ENCODE measurements at places on chromosomes 1 and 21. TPM values are rescaled to one million over a fixed set of nuclear protein-coding genes. Genes with fewer than 3 reads are reported as not detected.

The LCE1F gene
- not detected for total RNA-seq

GRCh38 chr21:44938772-44939531, 877 bp upstream of the SLX9 start:
- no peak for DNase-seq

The S100A7 gene
- not detected for total RNA-seq

The GJB5 gene
- not detected for total RNA-seq

DNA sequence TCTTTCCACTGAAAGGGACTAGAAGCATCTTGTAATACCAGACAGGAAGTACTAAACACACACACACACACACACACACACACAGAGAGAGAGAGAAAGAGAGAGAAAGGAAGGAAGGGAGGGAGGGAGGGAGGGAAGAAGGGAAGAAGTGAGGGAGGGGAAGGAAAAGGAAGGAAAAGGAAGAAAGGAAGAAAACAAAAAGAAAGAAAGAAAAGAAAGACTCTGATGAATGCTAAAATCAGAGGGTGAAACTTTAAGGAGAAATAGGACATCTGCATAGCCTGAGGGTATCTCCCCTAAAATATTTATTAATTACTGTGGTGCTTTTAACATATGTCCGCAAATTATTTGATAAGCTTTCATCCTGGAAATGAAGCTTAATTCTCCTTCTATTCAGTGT, 10.6 kb downstream of the TRIT1 start:
- DNase-seq = no peak

DNA sequence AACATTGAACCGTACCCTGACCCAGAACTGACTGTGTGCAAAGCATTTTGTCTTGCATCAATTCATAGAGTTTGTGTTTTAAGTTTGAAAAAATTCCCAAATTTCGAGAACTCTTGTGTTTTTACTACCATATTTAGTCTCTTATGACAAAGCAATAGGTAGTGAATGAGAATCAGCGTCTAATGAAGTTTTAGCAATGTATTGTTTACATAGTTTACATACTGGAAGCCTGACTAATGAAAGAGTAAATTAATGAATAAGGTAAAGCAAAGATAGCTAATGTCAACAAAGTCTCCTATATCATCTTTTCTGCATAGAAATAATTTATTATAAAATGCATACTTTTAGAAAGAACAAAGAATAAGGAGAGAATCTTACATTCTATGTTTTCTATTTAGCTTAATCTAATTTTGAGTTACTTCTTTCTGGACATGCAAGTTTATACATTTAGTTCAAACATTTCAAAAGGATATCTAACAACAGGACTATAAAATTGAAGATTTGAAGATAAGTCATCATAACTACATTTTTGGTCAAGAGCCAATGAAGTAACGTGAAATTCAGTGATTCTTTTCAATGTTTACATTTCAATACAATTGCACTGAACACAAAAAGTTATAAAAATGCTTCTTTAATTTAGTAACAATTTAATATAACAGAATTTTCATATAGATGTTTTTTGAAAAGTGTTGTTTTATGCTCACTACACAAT, 1943.7 kb downstream of the NCAM2 start:
- DNase-seq = no peak

The RNF186 gene
- total RNA-seq = not detected

- no peak for DNase-seq
Measured at GRCh38 chr1:12387641-12388040, 157.8 kb downstream of the VPS13D start.

GRCh38 chr1:163770265-163770664, 448.5 kb downstream of the NUF2 start:
- no peak for DNase-seq

The BRDT gene
- not detected for total RNA-seq

The RPS6KA1 gene
- 3.2 TPM for total RNA-seq

DNA sequence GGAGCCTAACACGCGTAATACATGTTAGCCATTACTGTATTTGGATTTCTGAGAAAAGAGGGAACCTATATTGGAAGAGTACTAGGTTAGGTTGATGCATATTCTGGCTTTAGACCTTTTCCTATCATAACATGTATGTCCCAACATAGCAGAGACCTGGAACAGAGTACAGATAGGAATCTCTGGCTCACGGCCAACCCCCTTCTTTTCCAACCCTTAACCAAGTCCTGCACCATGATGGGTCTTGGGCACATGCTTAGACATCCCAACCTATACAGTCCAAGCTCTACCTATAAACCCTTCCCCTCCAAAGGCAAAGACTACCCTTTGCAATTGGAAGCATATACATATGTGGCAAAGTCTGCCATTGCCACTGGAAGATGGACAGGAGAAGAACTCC, 227.9 kb downstream of the TM2D1 start:
- no peak for DNase-seq

The SPRR1B gene
- not detected for total RNA-seq

DNA sequence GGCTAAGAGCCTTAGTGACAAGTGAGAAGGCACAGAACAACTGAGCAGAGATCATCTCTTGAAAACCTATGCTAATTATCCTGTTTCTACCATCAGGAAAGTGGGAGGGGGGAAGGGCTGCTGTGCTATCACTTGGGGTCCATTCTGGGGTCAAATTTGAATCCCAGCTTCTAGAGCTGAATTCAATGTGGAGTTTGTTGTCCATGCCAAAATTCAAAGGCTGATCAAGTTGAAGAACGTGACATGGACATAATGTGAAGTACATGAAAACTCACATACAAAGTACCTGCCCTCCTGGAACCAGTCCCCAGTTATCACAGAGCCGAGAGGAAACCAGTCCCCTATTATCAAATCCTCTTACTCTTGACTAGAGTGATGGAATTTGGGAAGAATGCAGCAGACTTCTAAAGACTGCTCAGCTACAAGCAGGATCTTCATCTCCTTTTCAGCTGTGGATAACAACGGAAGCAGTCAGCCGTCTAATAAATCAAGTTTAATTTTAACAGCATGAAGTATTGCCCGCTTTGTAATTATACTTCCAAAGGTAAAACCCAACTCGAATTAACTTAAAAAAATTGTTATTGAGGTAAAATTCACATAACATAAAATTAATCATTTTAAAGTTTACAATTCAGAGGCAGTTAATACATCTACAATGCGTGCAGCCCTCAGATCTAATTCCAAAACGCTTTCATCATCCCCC, 78.3 kb downstream of the SLC45A1 start:
- DNase-seq = no peak

The SYNC gene
- 12.6 TPM for total RNA-seq

DNA sequence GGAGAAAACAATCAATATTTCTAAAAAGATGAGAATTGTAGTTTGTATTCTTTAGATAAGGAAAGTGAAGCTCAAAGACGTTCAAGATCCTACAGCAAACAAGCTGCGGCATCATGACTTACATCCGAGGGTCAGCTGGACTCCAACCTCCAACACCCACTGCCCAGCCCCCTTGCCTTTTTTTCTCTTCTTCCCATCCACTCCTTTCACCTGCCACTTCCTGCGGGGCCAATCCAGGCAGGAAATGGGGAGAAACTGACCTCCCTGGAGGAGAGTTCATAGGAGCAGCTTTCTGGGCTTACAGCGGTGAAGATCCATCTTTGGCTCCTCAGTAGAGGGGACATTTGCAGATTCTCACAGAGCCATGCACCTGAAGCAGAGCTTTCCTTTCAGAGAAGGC, 361.5 kb downstream of the PTPRU start:
- DNase-seq = no peak

- no peak for DNase-seq
Measured at GRCh38 chr1:209777587-209777986, 6.8 kb downstream of the C1orf74 start.

DNA sequence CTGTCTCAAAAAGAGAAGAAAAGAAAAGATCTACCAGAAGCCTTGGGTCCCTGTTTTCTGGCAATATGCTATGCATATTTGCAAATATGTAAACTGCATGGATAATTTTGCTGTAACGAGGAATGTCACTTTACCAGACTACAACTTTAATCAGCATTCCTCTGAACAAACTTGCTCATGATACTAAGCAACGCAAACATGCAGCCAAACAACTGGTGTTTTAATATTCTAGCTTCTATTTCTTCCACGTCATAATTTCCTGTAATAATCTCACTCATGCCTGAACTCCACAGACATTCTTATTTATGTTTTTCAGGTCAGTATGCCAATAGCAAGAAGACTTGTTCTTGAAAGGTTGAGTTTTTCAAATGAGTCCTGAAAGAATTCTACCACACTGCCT, 114.1 kb downstream of the SIM2 start:
- DNase-seq = no peak

The NEGR1 gene
- total RNA-seq = 3.9 TPM

- DNase-seq = no peak
Measured at GRCh38 chr21:27565364-27565763, 598.5 kb upstream of the ADAMTS5 start.

DNA sequence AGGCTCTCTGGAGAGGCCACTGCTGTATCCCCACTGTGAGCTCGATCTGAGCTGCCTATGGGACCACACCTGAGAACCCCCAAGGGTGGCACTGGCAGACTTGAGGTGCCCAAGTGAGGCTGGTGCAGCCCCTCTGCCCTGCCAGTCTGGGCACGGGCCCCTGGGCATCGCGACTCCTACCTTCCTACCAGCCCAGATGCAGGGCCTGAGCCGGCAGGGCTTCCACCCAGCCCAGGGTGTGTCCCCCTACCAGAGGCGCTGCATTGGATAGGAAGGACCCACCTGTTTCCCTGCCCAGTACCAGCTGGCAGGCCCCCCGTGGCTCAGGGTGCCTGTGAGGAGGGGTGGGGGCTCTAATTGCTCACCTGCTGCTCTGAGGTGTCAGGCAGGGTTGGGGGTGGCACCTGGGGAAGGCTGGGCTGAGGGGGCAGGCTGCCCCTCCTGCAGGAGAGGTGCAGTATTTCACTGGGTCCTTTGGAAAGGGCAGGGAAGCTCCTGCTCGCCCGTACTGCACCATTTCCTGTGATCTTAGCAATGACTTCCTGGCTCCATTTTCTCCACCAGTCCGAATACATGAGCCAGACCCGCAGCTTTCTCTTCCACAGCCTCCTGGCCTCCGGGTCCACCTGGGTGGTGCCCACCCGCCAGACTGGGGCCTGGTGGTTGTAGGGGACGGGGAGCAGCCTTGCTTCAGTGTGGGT, 11.8 kb downstream of the TP73 start:
- peak; percentile 20 for DNase-seq

The DUSP23 gene
- total RNA-seq = 16.8 TPM

All from heart left ventricle (tissue), 16 donors.